ENCODE measurements at places on chromosomes 1 and 21.

- no peak for DNase-seq
Measured at GRCh38 chr1:153649137-153649862, 9.2 kb upstream of the SNAPIN start.

DNA sequence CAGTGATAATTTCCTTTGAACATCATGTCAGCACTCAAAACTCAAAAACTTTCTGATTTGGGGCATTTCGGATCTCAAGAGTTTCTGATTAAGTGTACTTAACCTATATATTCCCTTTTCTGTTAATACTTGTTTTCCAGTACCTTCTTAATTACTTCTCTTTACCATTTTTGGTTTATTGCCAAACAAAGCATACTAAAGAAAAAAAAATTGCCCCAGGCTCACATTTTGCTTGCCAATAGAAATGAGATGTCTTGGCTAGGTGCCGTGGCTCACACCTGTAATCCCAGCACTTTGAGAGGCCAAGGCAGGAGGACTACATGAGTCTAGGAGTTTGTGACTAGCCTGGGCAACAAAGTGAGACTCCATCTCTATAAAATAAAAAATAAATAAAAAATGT lies 4.8 kb downstream of the PSMD4 start:
- DNase-seq = no peak

DNA sequence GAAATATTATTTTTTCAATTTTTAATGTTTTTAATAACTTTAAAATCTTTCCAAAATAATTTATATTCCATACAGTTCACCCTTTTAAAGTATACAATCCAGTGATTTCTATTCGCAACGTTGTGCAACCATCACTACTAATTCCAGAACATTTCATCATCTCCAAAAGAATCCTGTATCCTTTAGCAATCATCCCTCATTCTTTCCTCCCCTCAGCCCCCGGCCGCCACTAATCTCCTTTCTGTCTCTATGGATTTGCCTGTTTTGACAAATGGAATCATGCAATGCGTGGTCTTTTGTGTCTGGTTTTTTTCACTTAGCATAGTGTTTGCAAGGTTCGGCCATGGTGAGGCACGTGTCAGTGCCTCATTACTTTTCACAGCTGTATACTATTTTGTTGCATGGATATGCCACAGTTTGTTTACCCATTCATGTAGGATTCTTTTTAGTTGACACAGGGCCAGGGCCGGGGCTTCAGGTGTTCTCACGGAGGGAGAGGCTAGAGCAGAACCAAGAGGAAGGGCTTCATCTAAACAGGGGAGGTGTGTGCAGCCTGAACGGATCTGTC lies 40.6 kb upstream of the ZBTB40 start:
- DNase-seq = no peak

DNA sequence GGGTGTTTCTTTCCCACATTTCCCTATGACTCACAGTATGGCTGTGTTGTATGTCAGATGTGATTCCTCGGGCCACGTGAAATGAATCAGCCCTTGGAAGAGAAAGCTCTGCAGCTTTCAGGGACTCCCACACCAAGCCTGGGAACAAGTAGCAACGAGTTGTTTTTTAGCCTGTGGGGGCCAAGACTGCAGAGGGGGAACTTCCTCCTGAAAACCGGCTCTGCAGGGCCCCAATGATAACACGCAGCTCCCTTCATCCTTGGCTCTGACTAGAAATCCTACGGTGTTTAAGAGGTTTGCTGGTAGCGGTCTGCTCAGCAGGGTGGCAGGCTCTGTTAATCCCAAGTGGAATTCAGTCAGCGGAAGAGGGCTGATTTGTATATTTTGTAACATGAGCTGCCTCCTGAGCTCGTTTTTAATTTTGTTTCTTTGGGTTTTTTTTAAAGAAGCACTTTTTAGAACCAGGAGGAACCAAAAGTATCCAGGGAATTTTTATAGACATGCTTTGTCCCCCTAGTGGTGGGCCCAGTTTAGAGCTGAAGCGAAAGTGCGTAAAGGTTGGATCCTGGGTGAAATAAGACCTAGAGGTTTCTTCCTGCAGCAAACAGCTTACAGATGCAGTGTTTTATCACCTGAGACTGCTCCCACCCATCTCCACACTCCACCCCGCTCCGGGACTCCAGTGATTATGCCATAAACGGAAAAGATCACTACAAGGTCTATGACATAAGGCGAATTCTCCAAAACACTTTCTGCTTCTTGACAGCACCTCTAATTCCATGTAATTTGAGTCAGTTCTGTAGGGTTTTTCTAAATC lies 48.8 kb downstream of the LAMC2 start:
- DNase-seq = no peak

DNA sequence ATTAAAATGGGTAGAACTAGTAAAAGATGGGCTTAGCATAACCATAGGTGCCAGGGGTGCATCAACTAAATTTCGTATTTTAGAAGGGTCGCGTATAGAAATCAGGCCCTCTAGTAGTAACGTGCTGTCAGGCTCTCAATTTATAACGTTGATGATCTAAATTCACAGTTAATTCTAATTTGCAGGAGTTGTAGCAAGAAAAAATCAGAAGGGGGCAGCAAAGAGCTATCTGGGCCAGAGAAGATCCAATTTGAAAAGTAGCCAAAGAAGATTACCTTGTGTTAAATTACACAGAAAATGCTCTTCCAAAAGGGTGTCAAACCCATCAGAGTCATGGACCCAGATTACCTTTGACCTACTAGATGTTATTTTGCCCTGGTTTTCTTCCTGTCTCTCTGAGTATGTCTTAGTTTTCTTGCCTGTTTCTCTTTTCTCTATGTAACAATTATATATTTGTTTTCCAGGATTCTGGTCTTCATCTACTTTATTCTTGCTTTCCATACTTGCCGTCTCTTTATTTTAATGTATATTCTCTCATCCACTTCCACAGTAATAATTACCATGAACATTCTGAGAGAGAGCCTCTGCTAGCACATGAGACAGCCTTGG lies 1030.9 kb downstream of the AMY1C start:
- no peak for DNase-seq

DNA sequence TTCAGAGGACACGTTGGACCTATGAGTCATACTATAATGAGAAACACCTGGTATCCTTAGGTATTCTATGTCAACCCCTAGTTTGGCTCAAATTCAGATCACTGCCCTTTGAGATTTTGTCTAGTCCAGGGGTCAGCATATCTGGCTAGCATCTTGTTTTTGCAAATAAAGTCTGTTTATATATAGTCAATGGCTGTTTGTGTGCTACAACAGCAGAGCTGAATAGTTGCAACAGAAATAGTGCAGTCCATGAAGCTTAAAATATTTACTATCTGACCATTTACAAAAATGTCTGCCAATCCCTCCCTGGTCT lies 48.5 kb upstream of the EDEM3 start:
- no peak for DNase-seq

GRCh38 chr1:116775116-116775752 lies 21.0 kb downstream of the CD2 start:
- DNase-seq = no peak

- DNase-seq = no peak
Measured at GRCh38 chr1:228146417-228147150, 3.1 kb upstream of the GJC2 start.
